Ovary (tissue), 10 donors: ENCODE measurements at places on chromosomes 13 and 19. TPM values are rescaled to one million over a fixed set of nuclear protein-coding genes. Genes with fewer than 3 reads are reported as not detected.

Gene PIAS4
- total RNA-seq, result 21.3 TPM

- no peaks in the 10 kb centered on the region for H3K36me3 ChIP-seq
- H3K27ac ChIP-seq, result no peak overlapping the region
- peaks cover 7% of the 10 kb centered on the region for H3K4me1 ChIP-seq
- H3K27me3 ChIP-seq, result no peaks in the 10 kb centered on the region
- H3K4me3 ChIP-seq, result no peak overlapping the region
These were observed 7.0 kb upstream of the MAMSTR start for GRCh38 chr19:48726556-48726955.

Gene TMEM238
- 2.5 TPM for total RNA-seq

Gene CEACAM20
- total RNA-seq, result 0.60 TPM
